ENCODE measurements at places on chromosomes 11 and 22.

GRCh38 chr11:92461447-92461846 lies 236.8 kb downstream of the FAT3 start:
- no peak for DNase-seq

DNA sequence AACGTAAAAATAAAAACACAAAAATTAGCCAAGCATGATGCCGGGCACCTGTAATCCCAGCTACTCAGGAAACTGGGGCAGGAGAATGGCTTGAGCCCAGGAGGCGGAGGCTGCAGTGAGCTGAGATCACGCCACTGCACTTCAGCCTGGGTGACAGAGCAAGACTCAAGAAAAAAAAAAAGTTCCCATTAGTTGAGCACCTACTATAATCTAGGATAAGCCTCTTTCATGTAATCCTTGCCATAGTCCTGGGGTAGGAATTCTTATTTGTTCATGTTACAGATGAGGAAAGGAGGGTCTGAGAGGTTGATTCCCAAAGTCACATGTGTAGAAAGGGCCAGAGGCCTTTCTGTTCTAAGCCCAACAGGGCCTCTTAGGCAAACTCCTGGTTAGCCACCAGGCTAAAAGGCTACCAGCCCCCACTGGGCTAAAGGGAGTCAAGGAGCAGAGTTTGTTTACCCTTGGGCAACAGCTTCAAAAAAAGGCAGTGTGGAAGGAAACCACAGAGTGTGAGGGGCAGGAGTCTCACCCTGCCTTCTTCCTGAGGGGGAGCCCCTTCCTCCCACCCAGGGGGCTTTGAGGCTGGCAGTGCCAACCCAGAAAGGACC lies 21.6 kb upstream of the CSNK1E start:
- no peak for DNase-seq

DNA sequence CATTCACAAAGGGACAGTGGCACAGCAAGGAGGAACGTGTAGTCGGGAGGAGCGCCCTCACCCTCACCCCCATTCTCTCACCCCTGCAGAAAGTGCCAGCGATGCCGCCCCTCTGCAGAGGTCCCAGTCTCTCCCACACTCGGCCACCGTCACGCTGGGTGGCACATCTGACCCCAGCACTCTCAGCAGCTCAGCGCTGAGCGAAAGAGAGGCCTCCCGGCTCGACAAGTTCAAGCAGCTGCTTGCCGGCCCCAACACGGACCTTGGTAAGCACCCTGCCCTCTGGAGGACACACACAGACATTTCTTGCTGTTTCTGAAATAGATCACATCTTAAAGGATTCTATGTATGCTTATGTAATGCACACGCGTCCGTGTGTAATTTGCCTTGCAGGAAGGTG lies 34.9 kb downstream of the TBC1D22A start:
- peak; percentile 72 for DNase-seq

- no peak for DNase-seq
Observed at GRCh38 chr11:107851704-107852310, 6.8 kb downstream of the SLC35F2 start.

DNA sequence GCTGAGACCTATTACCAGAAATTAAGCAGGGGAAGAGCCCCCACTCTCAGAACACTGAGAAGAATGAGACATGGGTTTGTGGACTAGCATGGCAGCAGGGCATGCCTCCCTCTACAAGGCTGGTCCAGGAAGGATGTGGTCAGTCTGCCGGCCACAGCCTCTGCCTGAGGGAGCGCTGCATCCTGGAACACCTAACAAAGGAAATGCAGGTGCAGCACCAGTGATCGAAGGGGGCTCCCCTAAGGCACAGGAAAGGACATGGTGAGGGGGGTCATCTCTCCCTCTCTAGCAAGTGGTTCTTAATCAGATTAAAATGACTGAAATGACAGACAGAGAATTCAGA lies 40.6 kb upstream of the ARL14EP start:
- DNase-seq, result no peak

DNA sequence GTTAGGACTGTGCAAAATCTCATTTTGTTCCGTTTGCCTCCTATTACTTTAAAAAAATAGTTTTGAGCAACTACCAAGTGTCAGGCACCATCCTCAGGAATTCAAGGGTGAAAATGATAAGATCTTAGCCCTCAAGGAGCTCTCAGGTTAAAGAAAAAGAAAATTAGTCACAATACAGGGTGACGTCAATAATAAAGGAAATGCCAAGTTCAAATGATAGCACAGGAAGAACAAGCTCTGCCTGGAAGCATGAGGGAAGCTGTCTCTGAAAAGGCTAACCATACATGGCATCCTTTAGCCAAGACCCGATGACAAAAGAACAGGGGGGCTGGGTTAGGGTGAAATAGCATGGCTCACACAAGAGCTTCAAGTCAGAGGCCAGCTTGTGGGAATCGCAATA lies 11.1 kb upstream of the MPZL2 start:
- DNase-seq, result peak; percentile 80

- DNase-seq, result peak; percentile 59
Observed at GRCh38 chr11:80165744-80166143, 724.9 kb upstream of the TENM4 start.

GRCh38 chr11:78354408-78355308 lies 63.0 kb downstream of the GAB2 start:
- no peak for DNase-seq

DNA sequence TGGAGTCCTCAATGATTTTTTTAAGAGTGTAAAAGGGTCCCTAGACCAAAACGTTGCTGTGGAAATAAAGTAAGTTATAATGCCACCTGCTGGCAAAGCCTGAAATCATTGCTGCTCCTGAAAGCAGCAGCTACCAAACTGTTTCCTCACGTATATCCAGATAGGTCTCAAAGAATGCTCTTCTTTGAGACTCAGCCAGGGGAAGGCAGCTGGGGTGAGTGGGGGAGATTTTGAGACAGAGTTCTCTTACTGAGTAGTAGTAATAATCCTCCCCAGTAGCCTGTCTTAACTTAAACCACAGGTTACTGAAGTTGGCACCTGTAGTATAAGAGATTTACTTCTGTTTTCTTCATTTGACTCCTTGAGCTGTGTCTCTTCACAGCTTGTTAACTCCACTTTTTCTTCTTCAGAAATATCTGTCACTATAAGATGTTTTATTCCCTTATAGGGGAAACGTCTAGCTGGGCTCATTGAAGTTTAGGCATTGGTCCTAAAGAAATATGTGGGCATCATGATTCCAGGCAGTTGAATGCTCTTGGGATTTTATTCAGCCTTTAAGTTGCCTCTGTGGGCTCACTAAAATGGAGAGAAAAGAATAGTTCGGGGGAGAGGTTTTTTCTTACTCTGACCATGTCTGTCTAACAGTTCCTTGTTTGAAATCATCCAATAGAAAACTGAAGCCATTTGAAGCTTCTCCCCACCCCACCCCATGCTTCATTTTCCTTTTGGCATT lies 77.9 kb downstream of the BTBD10 start:
- DNase-seq, result peak; percentile 43

DNA sequence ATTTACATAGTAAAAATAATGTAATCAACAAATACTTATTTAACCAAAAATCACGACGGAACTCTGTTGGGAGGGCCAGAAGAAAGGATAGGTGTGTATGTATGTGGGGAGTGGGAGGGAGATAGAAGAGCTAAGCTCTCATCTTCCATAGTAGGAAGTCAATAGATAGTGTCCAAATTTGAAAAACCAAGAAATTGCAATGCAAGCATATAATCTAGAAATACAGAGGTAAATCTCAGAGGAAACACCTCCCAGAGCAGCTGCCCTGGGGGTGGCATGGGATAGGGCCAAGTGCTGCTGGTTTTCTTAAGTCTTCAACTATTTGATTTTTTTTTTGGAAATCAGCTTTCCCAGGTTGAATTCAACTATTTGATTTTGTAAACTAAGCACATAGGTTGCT lies 16.9 kb downstream of the C11orf86 start:
- no peak for DNase-seq

DNA sequence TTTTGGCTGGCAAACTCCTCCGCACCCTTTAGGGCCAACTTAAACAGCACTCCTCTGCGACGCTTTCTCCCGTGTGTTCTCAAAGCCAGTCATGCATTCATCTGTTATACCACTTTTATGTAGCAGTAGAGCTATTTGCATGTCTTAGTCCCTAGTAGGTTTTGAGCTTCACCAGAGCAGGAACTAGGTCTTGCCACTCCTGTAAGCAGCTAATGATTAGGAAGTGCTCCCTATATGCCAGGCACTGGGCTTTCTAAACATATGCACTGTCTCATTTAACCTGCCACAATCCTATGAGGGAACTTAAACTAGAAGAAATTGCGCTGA lies 180.8 kb downstream of the DBX1 start:
- no peak for DNase-seq

GRCh38 chr11:73159297-73159696 lies 17.2 kb upstream of the FCHSD2 start:
- no peak for DNase-seq

DNA sequence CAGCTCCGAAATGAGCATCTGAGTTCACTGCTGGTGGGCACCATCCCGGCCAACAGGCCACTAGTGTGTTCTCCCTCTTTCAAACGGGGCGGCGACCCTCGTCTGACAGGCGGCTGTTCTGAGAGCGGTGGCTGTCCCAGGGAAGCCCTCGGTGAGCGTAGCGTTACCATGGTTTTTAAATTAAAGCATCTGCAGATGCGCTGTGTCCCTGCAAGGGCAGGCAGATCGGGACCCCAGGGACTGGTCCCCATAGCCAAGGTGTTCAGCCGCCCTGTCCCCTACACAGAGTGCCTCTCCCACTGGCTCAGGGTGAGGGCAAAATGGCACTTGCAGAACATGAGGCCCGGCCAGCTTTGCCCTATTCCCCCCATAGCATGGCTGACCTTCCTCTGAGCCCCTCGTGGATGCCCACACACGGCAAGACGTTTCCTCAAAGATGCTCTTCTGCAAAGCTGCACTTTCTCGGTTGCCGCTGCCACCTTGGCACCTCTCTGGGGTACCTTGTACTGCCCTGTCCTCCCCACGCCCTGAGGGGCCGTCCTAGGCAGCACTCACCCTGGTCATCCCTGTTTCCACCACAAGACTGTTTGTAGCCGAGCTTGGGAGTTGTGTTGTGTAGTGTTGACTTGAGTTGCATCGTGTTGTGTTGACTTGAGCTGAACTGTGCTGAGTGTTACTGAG lies 51.9 kb upstream of the KCNQ1OT1 start:
- no peak for DNase-seq

GRCh38 chr11:8732324-8732670 lies 49.7 kb downstream of the RPL27A start:
- DNase-seq, result no peak

DNA sequence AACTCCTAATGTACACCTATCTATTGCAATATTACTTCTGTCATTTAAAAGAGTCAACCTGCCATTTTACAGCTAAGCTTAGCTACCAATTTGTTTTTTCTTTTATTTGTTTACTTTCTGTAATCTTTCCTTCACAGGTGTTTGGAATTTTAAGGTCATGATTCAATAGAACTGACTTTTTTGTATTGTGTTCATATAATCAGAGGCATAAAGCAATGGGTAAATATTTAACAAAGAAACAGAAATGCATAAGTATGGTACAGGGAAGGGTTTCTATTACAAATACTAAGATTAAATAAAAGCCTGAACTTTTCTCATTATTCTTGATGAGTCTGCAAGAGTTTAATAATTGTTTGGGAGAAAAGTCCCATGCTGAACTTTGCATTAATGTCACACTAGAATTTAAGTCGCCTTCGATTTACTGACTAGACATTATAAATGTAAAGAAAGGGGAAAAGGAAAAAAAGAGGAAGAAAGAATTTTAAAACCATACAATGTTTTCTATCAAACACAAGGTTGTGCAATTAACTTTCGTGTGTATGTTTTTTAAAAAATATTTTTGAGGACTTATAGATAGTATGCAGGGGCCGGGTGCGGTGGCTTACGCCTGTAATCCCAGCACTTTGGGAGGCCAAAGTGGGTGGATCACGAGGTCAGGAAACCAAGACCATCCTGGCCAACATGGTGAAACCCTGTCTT lies 35.0 kb upstream of the HIPK3 start:
- no peak for DNase-seq

GRCh38 chr11:30786256-30787110 lies 200.3 kb upstream of the MPPED2 start:
- no peak for DNase-seq

DNA sequence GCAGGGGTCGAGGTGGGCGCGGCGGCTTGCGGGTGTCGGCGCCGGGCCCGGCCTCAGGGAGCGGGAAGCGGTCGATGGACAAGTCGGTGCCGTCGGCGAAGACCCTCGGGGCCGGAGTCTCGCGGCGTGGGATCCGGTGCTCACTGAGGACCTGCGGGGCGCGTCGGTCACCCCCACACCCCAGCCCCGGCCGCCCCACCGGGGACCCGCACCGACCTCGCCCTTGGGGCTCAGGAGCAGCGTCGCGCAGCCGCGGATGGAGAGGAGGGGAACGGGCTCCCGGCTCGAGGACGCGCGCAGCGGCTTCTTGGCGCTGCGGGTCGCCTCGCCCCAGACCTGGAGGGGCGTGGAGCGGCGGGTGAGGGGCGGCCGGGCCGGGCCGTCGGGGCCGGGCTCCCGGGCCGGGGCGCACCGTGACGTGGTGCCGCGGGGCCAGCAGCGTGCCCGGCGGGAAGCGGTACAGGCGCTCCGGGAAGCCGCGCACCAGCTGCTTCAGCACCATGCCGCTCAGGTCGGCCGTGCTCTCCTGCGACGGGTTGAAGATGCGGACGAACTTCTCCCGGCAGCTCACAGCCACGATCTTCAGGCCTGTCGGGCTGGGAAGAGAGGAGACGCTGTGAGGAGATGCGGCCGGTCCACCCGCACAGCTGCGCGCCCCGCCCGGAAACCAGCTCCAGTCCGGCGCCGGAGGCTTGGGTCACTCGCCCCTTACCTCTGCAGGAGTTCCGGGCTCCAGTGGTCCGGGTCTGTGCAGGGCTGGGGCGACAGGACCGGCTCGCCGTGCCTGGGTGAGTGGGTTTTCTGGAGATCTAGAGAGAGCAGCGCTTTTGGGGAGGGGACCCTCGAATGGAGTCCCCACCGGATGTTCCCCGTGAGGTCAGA lies 4.5 kb downstream of the LMNTD2 start:
- DNase-seq, result peak; percentile 48

DNA sequence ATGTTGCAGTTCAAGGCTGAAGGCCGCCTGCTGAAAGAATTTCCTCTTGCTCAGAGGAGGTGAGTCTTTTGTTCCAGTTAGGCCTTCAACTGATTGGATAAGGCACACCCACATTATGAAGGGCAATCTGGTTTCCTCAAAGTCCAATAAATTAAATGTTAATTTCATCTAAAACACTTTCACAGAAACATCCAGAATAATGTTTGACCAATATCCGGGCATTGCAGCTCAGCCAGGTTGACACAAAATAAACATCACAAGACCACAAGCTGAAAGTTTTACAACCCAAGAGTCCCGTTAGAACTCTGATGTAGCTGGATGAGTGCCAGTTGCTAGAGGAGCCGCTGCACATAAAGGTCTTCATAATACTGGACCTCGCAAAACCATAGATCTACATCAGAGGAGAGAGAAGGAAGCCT lies 64.9 kb upstream of the EED start:
- no peak for DNase-seq

GRCh38 chr11:69562816-69563215 lies 78.1 kb upstream of the CCND1 start:
- DNase-seq, result no peak

DNA sequence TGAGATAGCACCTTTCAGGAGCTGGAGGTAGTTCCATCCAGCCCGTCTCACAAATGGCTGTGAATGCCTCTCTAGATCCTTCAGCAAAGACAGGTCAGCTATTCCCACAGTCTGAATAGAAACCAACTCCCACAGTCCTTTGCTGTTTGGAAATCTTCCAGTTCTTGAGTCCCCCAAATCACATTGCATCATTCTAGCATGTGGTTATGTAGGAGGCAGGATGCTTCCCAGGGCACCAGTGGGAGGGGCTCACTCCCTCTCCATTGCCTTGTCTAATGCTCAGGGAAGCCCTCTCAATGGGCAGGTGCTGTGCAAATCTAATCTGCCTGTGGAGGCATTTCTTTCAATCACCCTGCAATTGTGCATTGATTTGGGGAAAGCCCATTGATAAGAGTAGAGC lies 14.6 kb downstream of the NAV2 start:
- no peak for DNase-seq

- peak; percentile 44 for DNase-seq
Observed at GRCh38 chr11:67120881-67121710, 2.0 kb downstream of the KDM2A start.

All from epithelial cell of esophagus (primary cell).